Stimulated activated CD8-positive, alpha-beta memory T cell treated with anti-CD3 and anti-CD28 coated beads, Interleukin-12 subunit alpha, Interleukin-12 subunit beta, amount 100 ng/mL, for 1 hour (primary cell): ENCODE measurements at places on chromosomes 11 and 22.

DNA sequence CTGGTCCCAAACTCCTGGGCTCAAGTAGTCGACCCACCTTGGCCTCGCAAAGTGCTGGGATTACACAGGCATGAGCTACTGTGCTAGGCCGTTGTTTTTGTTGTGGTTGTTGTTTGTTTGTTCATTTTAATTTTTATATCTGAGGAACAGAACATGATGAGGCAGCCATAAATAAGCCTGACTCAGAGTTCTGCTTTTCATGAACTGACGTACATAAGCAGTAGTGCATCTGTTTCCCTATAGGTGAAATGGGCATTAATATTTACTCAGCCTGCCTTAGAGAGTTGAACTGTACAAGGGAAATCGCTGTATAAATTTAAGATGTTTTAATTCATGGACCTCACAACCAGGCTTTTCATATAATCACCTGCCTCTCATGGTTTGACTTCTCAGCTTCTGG, 80.5 kb downstream of the PDHX start:
- DNase-seq = no peak

DNA sequence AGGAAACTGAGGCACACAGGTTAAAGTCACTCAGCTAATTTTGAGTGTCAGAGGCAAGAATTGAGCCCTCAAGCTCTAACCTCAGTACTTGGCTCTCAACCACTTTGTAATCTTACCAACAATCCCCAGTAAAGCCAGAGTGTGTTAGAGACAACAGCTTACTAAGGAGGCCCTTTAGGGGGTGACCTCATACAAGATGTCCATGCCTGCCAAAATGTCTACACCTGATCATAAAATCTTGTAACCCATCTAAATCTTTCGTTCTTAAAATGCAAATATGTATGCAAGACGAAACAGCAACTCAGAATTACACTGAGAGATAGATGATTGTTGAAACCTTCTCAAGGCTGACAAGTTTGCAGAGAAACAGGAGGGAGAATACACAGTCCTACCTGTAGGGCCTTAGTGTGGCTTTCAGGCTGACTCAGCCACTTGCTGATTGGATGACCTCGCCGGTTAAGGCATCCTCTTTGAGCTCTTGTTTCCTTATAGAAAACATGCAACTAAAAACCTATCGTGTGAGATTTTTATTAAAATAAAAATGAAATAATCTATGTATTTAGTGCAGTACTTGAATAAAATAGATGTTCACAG, 143.2 kb downstream of the OPCML start:
- DNase-seq = no peak

- no peak for DNase-seq
Measured at GRCh38 chr22:39472570-39473556, 16.1 kb downstream of the MGAT3 start.

DNA sequence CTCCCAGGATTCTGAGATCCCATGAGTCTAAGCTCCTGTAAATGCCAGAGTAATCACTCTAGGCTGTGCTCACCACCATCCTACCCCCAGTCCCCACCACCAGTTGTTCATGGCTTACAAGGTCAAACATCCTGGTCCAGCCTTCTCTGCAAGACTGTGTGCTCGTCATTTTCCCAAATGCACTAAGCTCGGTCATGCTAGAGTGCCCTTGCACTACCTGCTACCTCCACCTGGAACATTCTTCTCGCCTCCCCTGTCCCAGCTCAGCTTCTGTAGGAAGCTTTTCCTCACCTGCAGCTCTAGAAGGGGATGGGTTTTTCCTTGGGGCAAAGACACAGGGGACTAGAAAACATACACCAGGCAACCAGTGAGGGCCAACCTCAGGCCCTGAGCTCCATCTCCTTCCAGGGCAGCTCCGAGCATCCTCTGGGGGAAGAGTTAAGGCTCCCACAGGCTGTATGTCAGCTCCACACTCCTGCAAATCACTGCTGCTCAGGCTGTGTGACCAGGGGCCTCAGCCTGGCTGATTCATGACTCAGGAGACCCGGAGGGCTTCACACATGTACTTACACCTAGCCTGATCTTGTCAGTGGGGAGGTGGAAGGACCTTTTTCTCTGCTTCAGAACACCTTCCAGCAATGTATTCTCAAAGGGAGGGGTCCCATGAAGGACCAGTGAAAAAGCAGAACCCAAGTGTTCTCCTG, 37.2 kb upstream of the CSNK2A3 start:
- DNase-seq = no peak

DNA sequence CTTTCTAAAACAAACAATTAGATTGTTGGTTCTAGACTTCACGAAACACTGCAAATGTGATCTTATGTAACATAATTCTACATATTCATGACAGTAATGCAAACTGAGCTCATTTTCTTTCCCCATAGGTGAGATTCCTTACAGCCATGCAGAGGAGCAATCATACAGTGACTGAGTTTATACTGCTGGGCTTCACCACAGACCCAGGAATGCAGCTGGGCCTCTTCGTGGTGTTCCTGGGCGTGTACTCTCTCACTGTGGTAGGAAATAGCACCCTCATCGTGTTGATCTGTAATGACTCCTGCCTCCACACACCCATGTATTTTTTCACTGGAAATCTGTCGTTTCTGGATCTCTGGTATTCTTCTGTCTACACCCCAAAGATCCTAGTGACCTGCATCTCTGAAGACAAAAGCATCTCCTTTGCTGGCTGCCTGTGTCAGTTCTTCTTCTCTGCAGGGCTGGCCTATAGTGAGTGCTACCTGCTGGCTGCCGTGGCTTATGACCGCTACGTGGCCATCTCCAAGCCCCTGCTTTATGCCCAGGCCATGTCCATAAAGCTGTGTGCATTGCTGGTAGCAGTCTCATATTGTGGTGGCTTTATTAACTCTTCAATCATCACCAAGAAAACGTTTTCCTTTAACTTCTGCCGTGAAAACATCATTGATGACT, 1.5 kb downstream of the OR9G1 start:
- no peak for DNase-seq

GRCh38 chr22:21593406-21594232, 26.1 kb downstream of the UBE2L3 start:
- no peak for DNase-seq

- no peak for DNase-seq
Measured at GRCh38 chr11:115905341-115906000, 401.3 kb upstream of the CADM1 start.

- DNase-seq = no peak
Measured at GRCh38 chr11:118612378-118612777, 5.0 kb downstream of the PHLDB1 start.

DNA sequence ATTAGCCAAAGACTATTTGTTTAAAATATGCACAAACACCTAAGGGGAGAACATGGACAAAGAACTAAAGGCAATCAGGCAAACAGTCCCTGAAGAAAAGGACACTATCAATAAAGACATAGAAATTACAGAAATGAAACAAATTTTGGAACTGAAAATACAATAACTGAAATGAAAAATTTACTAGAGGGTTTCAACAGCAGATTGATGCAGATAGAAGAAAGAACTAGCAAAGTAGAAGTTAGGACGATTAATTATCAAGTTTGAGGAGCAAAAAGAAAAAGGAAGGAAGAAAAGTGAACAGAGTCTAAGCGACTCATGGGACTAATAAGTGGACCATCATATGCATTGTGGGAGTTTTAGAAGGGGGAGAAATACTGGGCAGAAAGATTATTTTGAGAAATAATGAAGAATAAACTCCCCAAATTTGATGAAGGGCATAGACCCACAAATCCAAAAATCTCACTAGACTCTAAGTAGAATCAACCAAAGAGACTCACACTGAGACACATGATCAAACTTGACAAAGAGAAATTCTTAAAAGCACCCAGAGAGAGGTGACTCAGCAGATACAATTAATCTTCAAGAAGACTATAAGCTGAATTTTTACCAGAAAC, 62.9 kb downstream of the JAM3 start:
- DNase-seq = no peak

DNA sequence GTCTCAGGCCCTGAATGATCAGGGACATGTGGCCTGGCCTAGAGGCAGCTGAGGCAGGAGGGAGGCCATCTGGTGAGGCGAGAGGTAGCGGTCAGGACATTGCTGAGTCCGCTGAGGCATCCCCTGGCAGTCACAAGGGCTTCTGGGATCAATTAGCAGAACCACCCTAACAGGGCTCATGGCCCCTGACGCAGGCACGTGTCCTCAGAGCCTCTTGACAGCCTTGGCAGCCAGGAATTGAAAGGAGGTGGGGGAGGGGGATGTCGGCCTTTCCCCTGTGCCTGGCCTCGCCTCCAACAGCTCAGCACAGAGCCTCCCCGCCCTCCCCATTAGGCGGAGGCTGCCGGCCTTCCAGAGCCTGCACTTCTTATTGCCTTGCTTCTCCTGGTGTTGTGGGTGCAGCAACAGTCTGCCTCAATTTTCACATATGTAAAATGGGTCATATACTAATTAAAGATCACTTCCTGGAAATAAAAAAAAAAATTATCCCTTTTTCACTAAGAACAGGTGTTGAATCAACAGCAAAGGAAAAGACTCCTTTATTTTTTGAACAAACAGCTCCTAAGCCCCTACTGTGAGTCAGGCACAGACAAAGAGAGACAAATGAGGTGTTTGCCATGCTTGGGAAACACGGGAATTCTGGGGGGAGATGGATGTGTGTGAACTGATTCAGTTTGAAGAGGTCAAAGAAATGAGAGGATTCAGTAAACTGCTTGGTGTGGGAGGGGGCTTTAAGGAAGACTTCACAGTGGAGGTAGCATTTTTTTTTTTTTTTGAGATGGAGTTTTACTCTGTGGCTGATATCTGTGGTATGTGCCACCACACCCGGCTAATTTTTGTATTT, 55.3 kb downstream of the NFAM1 start:
- no peak for DNase-seq

- DNase-seq = no peak
Measured at GRCh38 chr11:133985981-133986944, 29.5 kb upstream of the IGSF9B start.

GRCh38 chr11:118239509-118240205, 12.5 kb downstream of the MPZL3 start:
- no peak for DNase-seq

DNA sequence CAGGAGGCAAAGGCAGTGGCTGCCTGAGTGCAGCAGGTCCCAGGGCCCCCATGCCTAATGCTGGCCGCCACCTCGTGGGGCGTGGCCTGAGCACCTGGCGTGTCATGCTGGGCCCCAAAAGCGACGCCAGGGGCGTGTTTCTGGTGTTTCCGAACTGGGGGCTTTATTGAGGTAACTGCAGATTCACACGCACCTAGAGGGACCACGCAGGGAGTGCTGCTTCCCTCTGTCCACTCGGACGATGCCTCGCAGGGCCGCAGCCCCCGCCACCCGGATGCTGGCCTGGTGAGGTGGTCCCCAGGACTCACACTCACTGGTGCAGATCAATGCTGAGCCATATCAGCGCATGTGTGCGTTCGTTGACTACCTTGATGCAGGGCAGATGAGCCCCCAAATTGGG, 736.2 kb downstream of the BRD1 start:
- no peak for DNase-seq

- no peak for DNase-seq
Measured at GRCh38 chr11:32420937-32421901, 14.1 kb downstream of the WT1 start.

DNA sequence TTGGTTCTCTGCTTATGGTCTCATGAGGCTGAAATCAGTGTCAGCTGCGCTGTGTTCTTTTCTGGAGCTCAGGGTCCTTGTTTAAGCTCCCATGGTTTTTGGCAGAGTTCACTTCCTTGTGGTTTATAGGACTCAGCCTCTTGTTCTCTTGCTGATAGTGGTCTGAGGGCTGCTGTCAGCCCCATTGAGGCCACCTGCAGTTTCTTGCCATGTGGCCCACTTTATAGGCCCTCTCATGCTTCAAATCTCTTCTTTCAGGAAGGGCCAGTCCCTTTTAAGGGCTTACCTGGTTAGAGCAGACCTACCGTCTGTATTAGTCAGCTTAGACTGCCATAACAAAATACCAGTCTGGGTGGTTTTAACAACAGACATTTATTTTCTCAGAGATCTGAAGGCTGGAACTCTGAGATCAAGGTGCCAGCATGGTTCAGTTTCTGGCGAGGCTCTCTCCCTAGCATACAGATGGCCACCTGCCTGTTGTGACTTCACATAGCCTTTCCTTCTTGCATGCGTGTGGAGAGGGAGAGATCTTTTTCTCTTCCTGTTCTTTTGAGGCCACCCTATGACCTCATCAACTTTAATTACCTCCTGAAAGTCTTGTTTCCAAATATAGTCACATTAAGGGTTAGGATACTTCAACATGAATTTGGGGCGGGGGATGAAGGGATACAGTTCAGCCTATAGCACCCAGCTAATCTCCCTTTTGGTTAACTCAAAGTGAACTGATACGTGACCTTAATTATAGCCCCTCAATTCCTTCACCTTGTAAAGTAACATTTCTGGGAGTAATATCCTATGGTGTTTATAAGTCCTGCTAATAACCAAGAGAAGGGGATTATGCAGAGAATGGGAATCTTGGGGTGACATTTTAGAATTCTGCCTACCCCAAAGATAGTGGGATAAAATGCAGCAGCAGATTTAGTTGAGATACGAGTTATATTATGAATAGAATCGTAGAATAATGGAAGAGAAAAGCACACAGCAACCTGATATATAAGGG, 131.8 kb downstream of the UVRAG start:
- DNase-seq = no peak

- DNase-seq = no peak
Measured at GRCh38 chr22:32052936-32053791, 10.1 kb downstream of the SLC5A1 start.

DNA sequence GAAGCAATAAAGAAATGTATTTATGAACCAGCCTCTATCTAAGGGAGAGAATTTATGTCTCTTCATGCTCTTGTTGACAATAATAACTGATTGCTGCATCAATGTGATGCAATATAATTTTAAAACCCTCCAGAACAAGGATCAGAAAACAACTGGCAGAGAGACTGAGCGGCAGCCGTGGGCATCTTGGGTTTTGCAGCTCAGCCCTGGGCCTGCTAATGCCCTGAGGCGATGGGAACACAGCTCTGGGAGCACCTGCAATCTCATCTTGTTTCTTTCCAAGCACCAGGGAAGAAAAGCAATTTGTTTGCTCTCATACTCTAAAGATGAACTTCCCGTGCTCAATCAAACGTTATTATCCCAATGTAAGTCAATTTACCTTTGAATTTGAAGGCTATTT, 245.7 kb downstream of the ST3GAL4 start:
- no peak for DNase-seq

- DNase-seq = no peak
Measured at GRCh38 chr11:16326679-16327297, 29.6 kb downstream of the SOX6 start.

DNA sequence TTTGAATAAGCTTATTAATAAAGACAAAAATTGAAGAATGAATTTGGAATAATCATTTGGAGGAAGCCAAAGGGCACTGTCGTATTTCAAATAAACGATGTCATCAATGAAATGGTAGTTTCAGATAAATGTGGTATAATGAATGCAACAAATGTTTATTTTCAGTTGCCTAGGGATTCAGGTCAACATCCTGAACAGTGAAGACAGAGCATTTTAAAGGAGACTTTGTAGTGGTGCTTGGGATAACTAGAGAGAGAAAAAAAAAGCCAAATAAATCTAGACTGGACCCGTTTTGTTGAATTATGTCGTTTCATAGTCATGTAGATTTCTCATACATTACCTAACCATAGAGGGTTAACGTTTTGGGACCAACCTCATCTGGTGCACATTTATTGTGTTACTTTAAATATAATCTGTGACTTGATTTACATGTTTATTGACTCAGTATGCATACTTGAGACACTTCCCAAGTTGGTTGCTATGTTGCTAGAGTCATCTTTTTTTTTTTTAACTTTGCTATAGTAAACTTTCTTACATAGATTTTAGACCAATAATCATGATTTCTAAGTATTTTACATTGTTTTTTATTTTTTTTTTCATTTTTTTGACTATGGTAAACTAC, 111.1 kb downstream of the NCAM1 start:
- DNase-seq = no peak

- DNase-seq = no peak
Measured at GRCh38 chr11:116970485-116971292, 127.5 kb downstream of the SIK3 start.
